Thoracic aorta (tissue), 2 donors: ENCODE measurements at places on chromosomes 7 and 10.

- H3K27ac ChIP-seq: no peak overlapping the region
- DNase-seq: no peak
- no peaks in the 10 kb centered on the region for H3K4me1 ChIP-seq
- H3K4me3 ChIP-seq: no peak overlapping the region
- H3K27me3 ChIP-seq: no peaks in the 10 kb centered on the region
These were observed 400.7 kb upstream of the MKI67 start for GRCh38 chr10:128526791-128527375.

GRCh38 chr7:1283337-1283736 lies 50.7 kb downstream of the UNCX start:
- DNase-seq: no peak
- no peaks in the 10 kb centered on the region for H3K4me1 ChIP-seq
- H3K27ac ChIP-seq: no peak overlapping the region
- H3K4me3 ChIP-seq: no peak overlapping the region
- H3K27me3 ChIP-seq: no peaks in the 10 kb centered on the region
- H3K36me3 ChIP-seq: no peaks in the 10 kb centered on the region

- no peaks in the 10 kb centered on the region for H3K27me3 ChIP-seq
- peaks cover 14% of the 10 kb centered on the region for H3K4me1 ChIP-seq
- no peaks in the 10 kb centered on the region for H3K36me3 ChIP-seq
- H3K27ac ChIP-seq: no peak overlapping the region
- no peak for DNase-seq
These were observed 28.1 kb downstream of the ADAP1 start for GRCh38 chr7:926061-927030.

DNA sequence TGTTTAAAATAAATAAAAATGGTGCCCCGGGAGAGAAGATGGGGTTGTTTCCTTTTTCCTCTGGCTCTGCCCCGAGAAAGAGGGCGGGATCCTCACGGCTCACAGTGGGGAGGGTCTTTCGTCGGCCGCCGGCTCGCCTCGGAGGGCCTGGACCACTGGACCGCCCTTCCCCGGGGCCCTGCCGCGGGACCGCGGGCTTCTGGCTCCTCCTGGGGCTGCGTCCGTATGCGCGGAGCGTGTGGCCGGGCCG lies 3.5 kb upstream of the IGF2BP3 start:
- DNase-seq: no peak
- H3K27ac ChIP-seq: no peak overlapping the region
- H3K27me3 ChIP-seq: peaks cover 73% of the 10 kb centered on the region
- peaks cover 26% of the 10 kb centered on the region for H3K4me1 ChIP-seq
- no peaks in the 10 kb centered on the region for H3K36me3 ChIP-seq
